Activated T-helper 1 cell treated with anti-CD3 and anti-CD28 coated beads, Interleukin-12 subunit alpha, Interleukin-12 subunit beta, Interleukin-2, Interleukin-4 antibody, amounts not matched to agents 30 ng/mL and 10 ng/mL and 1 ng/mL, durations not matched to agents 14 hours and 24 hours and 36 hours (primary cell): ENCODE measurements at places on chromosomes 11 and 22. TPM values are rescaled to one million over a fixed set of nuclear protein-coding genes. Genes with fewer than 3 reads are reported as not detected.

The SLC25A1 gene
- total RNA-seq, result 31.7 and 34.0 TPM in 2 replicates

The GRIA4 gene
- total RNA-seq, result not detected in 2 replicates

The RBM4 gene
- 131 and 133 TPM in 2 replicates for total RNA-seq

The MS4A10 gene
- total RNA-seq, result not detected in 2 replicates

The INS gene
- not detected in 2 replicates for total RNA-seq

The ENTHD1 gene
- 0.08 and 0.20 TPM in 2 replicates for total RNA-seq

The PATZ1 gene
- total RNA-seq, result 29.5 and 31.5 TPM in 2 replicates

The UPK3A gene
- not detected in 2 replicates for total RNA-seq

The C22orf31 gene
- not detected in 2 replicates for total RNA-seq

The OR52E6 gene
- total RNA-seq, result not detected in 2 replicates

The CDON gene
- 1.3 and 1.8 TPM in 2 replicates for total RNA-seq

The FGF19 gene
- not detected in 2 replicates for total RNA-seq

The SPI1 gene
- total RNA-seq, result not detected in 2 replicates

The ELMOD1 gene
- total RNA-seq, result not detected in 2 replicates
